ENCODE measurements at places on chromosomes 6 and 20.

DNA sequence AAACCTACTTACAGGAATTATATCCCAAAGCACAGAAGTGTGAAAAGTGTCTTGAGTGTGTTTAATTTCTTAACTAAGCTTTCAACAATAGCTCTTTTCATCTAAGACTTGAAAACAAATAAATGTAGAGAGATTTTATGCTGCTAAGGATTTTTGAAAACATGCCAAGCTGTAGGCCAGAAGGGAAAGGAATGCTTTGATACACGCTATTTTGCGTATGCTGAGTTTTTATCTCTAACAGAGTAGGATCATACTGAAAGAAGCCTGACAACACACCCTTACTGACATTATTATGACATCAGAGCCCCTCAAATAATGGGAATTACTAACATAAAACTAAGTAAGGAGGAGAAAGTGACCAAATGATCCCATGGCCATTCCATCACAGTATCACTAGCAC is 265.5 kb downstream of the KHDC1L start:
- DNase-seq = no peak

DNA sequence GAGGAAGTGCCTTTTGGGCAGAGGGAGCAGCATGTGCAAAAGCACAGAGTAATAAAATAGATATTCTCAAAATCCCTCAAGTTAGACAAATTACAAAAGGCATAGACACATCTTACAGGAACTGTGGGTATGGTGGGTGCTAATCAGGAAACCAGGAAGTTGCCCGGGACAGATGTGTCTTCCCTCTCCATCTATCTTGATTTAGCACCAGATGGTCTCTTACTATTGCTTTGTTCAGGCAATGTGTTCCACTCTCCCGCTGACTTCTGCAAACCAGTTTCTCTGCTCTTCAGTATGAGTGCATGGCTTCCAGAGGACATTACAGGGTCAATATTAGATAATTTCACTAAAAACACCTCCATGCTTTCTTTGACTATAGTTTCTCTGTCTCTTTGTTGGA is 13.2 kb downstream of the CITED2 start:
- no peak for DNase-seq

DNA sequence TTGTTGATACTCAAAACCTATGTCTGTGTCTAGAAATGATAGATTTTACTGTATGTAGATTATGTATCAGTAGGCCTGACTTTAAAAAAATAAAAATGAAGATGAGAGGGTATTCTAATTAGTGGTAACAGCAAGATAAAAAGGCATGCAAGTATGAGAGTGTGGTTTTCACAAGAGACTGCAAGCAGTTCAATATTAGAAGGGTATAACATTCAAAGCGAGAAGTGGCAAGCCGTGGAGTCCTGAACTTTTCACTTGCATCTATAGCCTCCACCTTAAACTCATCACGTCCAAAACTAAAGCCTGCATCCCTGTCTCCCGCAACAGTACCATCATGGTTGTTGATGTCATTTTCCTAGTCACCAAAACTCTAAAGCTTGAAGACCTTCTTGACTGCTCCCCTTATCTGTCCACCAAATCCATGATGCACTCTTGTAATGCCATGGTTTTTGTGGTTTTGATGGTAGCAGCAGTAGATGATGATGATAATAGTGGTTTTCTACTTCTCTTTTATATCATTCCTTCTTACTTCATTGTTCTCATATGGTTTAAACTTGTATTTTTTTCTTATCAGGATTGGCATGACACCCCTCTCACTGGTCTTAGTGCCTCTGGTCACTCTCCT is 9.2 kb upstream of the CGA start:
- DNase-seq = no peak

- no peak for DNase-seq
Measured at GRCh38 chr20:40687384-40688128, 1.5 kb downstream of the MAFB start.

GRCh38 chr6:90160013-90160412 is 136.6 kb downstream of the BACH2 start:
- DNase-seq = no peak

GRCh38 chr20:47609001-47609400 is 107.3 kb downstream of the NCOA3 start:
- no peak for DNase-seq

- no peak for DNase-seq
Measured at GRCh38 chr20:49479785-49480184, 2.7 kb downstream of the KCNB1 start.

Data from head of caudate nucleus (tissue), 42 donors.